ENCODE measurements at places on chromosomes 7 and 10.

GRCh38 chr10:116646502-116646901 is 25.7 kb downstream of the PNLIPRP2 start:
- ATAC-seq: no peak

- ATAC-seq: peak; percentile 59
Measured at GRCh38 chr10:35451151-35452016, 115.1 kb downstream of the CCNY start.

DNA sequence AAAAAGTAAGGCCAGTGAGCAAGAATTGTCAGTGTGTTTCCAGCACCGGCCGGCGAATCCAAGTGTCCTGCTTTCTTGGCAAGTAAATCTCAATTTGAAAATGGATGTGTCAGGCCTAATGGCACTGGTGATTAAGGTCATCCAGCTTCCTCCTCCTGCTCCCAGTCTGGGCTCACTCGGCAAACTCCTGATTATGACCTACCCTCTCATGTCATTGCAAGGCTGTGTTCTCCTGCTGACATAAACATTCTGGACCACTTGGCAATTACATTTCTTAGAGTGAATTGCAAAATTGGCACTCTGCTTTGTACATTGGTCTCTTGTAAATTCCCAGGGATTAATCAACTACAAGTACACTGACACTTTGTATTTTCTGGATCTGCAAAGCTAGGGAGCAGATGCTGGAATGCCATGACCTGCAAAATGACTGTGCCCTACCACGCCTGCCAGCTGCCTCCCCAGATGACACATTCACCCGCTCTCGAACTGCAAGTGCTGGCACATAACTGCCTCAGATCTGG is 473.8 kb downstream of the KIF20B start:
- ATAC-seq: no peak

- ATAC-seq: no peak
Measured at GRCh38 chr7:117323851-117324711, 1.2 kb upstream of the WNT2 start.

- no peak for ATAC-seq
Measured at GRCh38 chr10:18340496-18341051, 200.3 kb downstream of the CACNB2 start.

GRCh38 chr10:96417441-96417840 is 58.6 kb upstream of the OPALIN start:
- no peak for ATAC-seq

DNA sequence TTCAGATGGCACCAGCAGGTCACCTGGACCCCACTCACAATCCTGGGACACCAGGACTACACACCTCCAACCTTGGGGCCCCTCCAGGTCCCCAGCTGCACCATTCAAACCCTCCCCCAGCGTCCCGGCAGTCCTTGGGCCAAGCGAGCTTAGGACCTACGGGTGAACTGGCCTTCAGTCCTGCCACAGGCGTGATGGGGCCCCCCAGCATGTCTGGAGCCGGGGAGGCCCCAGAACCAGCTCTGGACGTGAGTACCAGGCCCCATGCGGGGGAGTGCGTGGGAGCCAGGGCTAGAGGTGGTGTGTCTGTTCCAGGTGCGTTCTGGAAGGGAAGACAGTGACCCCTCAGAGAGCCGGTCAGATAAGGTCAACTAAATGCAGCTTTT is 17.8 kb downstream of the ZMIZ2 start:
- ATAC-seq: no peak

DNA sequence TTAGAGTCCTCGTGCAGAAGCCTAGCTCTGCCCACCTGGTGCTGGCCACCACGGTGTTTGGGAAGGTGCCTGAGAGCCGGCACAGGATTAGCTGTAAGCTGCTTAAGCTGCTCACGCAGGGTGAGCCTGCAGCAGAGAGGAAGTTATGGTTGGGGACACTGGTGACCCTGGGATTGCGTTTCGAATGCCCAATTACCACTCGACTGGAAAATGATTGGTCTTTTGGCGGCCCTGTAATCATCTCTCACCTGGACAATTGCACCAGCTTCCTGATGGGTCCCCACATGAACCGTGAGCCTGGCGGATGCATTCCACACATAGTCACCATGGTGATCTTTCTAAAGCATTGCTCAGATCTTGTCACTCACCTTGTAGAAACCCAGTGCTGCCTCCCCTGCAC is 442.3 kb upstream of the ZMIZ1 start:
- ATAC-seq: no peak

All from activated T-helper 17 cell treated with anti-CD3 and anti-CD28 coated beads, Interleukin-2, amount 50 U/mL, for 72 hours (primary cell).